ENCODE measurements at places on chromosomes 7 and 10. TPM values are rescaled to one million over a fixed set of nuclear protein-coding genes. Genes with fewer than 3 reads are reported as not detected.

- H3K36me3 ChIP-seq = no peaks in the 10 kb centered on the region
- H3K27me3 ChIP-seq = no peaks in the 10 kb centered on the region
- H3K4me1 ChIP-seq = peaks cover 6% of the 10 kb centered on the region
- peak overlapping the region; percentile 75 for H3K27ac ChIP-seq
- H3K4me3 ChIP-seq = peak overlapping the region; percentile 91
Observed at GRCh38 chr10:70232859-70233108, 445 bp downstream of the PPA1 start.

DNA sequence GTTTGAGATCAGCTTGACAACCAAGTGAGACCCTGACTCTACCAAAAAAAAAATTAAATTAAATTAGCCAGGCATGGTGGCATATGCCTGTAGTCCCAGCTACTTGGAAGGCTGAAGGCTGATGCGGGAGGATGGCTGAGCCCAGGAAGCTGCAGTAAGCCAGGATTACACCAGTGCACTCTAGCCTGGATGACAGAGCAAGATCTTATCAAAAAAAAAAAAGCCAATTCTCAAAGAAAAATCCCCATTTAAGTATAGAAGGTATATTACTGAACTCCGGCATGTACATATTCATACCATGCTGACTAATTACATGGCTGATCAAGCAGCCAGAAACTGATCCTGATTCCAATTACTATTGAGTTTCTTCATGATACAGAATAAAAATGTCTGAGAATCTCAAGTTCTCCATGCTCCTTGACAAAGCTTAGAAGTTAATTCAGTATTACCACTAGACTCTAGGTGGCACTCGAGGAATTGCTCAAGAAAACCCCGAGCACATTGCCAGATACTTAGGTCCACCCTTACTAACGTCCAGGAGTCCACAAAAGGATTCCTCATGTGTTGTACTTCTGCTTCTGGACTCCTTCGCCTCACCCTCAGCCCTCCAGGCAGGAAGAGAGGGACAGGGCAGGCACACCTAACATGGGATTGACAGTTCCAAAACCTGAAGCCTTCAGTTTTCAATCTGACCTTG lies 148.9 kb downstream of the PARD3 start:
- no peaks in the 10 kb centered on the region for H3K27me3 ChIP-seq
- H3K36me3 ChIP-seq = no peaks in the 10 kb centered on the region
- no peak overlapping the region for H3K4me3 ChIP-seq
- peak; percentile 62 for DNase-seq
- no peak overlapping the region for H3K27ac ChIP-seq

GRCh38 chr7:97116308-97116707 lies 1.2 kb upstream of the SDHAF3 start:
- H3K27ac ChIP-seq = no peak overlapping the region
- DNase-seq = no peak
- no peaks in the 10 kb centered on the region for H3K27me3 ChIP-seq
- H3K4me1 ChIP-seq = no peaks in the 10 kb centered on the region

DNA sequence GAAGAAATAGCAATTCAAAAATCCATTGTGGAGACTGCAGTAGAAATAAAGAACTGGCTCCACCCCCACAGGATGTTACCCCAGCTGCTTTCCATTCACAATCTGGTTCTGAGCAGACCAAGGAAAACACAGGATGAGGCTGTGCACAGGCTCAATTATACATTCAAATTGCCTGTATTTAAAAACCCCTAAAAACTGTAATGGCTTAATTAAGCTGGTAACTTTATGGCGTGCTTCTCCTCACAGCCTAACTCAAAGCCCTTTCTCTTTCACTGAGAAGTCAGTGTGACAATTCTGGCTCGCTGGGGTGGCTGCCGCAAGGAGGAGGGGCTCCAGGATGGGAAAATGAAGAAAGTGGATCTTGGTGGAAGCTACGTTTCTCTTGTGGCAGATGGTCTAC lies 1191.1 kb downstream of the SORCS1 start:
- no peak overlapping the region for H3K4me3 ChIP-seq
- no peak for DNase-seq
- H3K36me3 ChIP-seq = no peaks in the 10 kb centered on the region
- no peaks in the 10 kb centered on the region for H3K27me3 ChIP-seq

DNA sequence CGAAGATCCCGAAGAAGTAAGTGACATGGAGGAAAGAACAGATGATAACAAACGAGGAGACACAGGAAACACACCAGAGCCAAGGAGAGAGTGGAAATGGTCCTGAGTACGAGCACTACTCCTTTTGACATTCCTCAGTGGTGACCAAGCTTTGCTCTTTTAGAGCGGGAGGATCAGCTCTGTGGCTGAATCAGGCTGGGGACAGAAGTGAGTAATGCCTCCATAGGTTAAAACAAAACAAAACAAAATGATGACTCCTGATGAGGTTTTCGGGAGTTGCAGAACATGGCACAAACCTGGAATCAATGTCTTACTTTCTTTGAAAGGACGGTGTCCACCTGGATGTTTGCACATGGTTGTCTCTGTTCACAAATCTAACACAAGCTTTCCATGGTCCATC lies 30.3 kb upstream of the TCF7L2 start:
- no peak overlapping the region for H3K4me3 ChIP-seq
- no peaks in the 10 kb centered on the region for H3K4me1 ChIP-seq
- no peak overlapping the region for H3K27ac ChIP-seq
- H3K36me3 ChIP-seq = no peaks in the 10 kb centered on the region

GRCh38 chr7:139576179-139576973 lies 52.9 kb downstream of the CLEC2L start:
- H3K27me3 ChIP-seq = no peaks in the 10 kb centered on the region
- no peak overlapping the region for H3K27ac ChIP-seq
- H3K4me3 ChIP-seq = no peak overlapping the region
- H3K4me1 ChIP-seq = no peaks in the 10 kb centered on the region

DNA sequence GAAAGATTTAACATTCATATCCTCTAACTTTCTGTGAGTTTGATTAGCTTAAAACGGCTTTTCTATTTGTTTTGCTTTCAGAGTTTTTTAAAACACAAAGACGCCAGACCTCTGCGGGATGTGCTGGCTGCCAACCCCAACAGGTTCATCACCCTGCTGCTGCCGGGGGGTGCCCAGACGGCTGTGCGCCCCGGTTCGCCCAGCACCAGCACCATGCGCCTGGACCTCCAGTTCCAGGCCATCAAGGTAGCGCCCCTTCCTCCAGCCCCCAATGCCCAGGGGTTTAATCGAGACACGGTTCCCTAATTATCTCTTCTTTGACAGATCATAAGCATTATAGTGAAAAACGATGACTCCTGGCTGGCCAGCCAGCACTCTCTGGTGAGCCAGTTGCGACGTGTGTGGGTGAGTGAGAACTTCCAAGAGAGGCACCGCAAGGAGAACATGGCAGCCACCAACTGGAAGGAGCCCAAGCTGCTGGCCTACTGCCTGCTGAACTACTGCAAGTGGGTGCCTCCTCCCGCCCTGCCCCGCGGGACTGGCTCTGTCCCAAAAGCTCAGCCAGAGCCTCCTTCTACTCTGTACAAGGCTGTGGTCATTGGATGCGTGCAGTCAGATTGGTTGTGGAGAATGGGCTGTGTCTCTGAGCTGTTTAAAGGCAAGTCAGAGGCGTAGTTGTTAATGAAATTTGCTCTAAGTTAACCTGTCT lies 71.2 kb downstream of the TRRAP start:
- no peak overlapping the region for H3K27ac ChIP-seq
- H3K4me1 ChIP-seq = no peaks in the 10 kb centered on the region
- peaks cover 24% of the 10 kb centered on the region for H3K36me3 ChIP-seq
- H3K4me3 ChIP-seq = no peak overlapping the region
- no peak for DNase-seq

- no peak for DNase-seq
- peaks cover 3% of the 10 kb centered on the region for H3K4me1 ChIP-seq
- H3K27me3 ChIP-seq = no peaks in the 10 kb centered on the region
- H3K27ac ChIP-seq = no peak overlapping the region
- H3K4me3 ChIP-seq = no peak overlapping the region
Observed at GRCh38 chr7:129431911-129432643, 2.2 kb upstream of the STRIP2 start.

DNA sequence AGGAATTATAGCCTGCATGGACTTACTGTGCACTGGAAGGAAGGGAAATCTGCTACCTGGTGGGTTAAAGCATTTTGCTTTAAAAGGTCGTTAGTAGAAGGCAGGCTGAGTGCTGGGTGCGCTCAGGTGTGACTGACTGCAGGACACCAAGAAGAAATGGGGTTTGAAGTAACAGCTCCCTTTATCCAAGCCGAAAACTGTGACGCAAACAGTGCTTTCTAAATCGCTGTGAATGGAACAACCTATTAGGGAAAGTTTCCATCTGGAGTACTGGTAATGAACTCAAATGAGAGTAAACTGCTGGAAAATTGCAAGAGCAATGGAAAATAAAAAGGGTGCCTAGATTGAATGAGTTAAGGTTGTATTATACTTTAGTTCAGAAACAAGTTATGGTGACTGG lies 95.3 kb downstream of the CNNM2 start:
- no peak overlapping the region for H3K27ac ChIP-seq
- no peaks in the 10 kb centered on the region for H3K36me3 ChIP-seq
- H3K4me1 ChIP-seq = no peaks in the 10 kb centered on the region

GRCh38 chr10:89074120-89074519 lies 83.5 kb downstream of the FAS start:
- no peak overlapping the region for H3K4me3 ChIP-seq
- no peaks in the 10 kb centered on the region for H3K4me1 ChIP-seq
- peak overlapping the region; percentile 14 for H3K27ac ChIP-seq
- no peak for DNase-seq
- no peaks in the 10 kb centered on the region for H3K27me3 ChIP-seq

GRCh38 chr7:114851406-114852061 lies 70.4 kb upstream of the MDFIC start:
- no peaks in the 10 kb centered on the region for H3K27me3 ChIP-seq
- no peak overlapping the region for H3K27ac ChIP-seq
- no peak overlapping the region for H3K4me3 ChIP-seq

- no peak overlapping the region for H3K4me3 ChIP-seq
- H3K27ac ChIP-seq = no peak overlapping the region
- peaks cover 6% of the 10 kb centered on the region for H3K36me3 ChIP-seq
Observed at GRCh38 chr10:94500063-94500462, 45.5 kb upstream of the HELLS start.

DNA sequence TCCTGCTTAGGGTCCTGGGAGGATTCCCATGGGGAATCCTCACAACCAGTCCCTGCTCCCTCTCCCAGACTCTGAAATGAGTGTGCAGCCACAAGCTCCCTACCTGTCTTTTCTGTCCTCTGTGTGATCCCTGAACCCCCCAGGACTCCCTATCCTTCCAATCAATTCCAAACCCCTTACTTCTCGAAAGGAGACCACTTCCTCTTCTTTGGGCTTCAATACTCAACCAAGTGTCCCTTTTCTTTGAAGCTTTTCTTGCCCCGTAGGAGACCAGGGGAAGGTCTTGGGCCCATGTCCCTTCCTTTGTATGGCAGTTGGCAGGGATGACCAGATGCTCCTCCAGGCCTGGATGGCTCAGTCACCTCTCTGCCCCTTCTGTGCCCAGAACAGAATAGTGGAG lies 1.7 kb downstream of the AEBP1 start:
- H3K27ac ChIP-seq = peak overlapping the region; percentile 87
- H3K36me3 ChIP-seq = no peaks in the 10 kb centered on the region
- H3K4me1 ChIP-seq = peaks cover 2% of the 10 kb centered on the region
- no peak for DNase-seq
- no peaks in the 10 kb centered on the region for H3K27me3 ChIP-seq

- no peaks in the 10 kb centered on the region for H3K4me1 ChIP-seq
- no peak for DNase-seq
- H3K4me3 ChIP-seq = no peak overlapping the region
- H3K36me3 ChIP-seq = no peaks in the 10 kb centered on the region
Observed at GRCh38 chr10:66455304-66455703, 470.5 kb upstream of the LRRTM3 start.

GRCh38 chr7:128781126-128781525 lies 5.5 kb upstream of the OPN1SW start:
- H3K36me3 ChIP-seq = no peaks in the 10 kb centered on the region
- no peaks in the 10 kb centered on the region for H3K27me3 ChIP-seq

DNA sequence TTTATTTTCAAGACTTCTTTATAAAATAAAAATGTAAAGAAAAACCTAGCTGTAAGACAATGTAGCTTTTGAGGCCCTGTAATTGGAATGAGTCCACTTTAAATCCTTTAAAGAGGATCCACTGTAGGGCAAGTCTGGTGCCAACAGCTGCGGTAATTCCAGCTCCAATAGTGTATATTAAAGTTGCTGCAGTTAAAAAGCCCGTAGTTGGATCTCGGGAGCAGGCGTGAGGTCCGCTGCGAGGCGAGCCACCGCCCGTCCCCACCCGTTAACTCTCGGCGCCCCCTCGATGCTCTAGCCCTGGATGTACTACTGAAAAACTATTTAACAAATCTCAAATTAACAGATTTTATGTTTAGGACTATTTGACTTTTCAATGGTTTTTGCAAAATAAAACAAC lies 414.7 kb upstream of the SEMA3C start:
- H3K27me3 ChIP-seq = no peaks in the 10 kb centered on the region
- no peak overlapping the region for H3K27ac ChIP-seq
- H3K4me1 ChIP-seq = no peaks in the 10 kb centered on the region
- H3K36me3 ChIP-seq = no peaks in the 10 kb centered on the region

DNA sequence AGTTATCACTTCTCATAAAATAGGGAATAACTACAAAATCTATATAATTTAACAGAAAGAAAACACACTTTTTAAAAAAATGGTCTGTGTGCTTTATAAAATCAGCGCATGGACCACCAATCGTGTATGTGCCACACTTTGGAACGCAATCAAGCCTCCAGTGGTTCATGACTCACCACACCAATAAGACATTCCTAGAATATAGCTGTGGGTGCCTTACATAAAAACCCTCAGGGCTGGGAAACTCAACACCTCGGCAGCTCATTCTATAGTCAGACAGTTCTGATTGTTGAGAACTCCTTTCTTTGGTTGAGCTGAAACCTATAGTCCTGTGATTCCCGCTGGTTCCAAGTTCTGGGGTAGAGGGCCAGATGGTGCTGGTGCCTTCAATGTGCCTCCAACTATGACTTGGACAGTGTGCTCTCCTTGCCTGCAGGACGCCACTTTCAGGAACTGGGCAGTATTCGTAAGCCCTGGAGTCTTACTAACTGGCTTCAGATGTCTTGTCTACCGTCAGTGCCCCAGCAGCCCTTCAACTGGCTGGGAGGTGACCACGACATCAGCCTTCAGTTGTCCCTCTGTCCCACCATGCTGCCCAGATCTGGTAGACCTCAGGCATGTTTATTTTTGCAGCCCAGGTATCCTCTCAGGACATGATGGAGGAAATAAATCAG lies 135.7 kb upstream of the GDF10 start:
- no peak for DNase-seq
- H3K27ac ChIP-seq = no peak overlapping the region
- H3K4me1 ChIP-seq = peaks cover 14% of the 10 kb centered on the region
- H3K36me3 ChIP-seq = no peaks in the 10 kb centered on the region
- H3K27me3 ChIP-seq = no peaks in the 10 kb centered on the region
- H3K4me3 ChIP-seq = no peak overlapping the region

Gene INPP5A
- total RNA-seq = 38.7 TPM

Gene NKX6-2
- not detected for total RNA-seq

Gene SH2B2
- 6.6 TPM for total RNA-seq

Gene HOXA6
- total RNA-seq = 16.0 TPM

Gene TAS2R41
- total RNA-seq = 0.66 TPM

Gene USP6NL
- total RNA-seq = 19.7 TPM

Gene FAM131B
- total RNA-seq = 0.73 TPM

Gene ZMIZ2
- total RNA-seq = 30.1 TPM

Gene NKX2-3
- total RNA-seq = not detected
